ENCODE measurements at places on chromosomes 7 and 10.

- DNase-seq, result no peak
Observed at GRCh38 chr10:83929399-83929798, 209.9 kb upstream of the GHITM start.

DNA sequence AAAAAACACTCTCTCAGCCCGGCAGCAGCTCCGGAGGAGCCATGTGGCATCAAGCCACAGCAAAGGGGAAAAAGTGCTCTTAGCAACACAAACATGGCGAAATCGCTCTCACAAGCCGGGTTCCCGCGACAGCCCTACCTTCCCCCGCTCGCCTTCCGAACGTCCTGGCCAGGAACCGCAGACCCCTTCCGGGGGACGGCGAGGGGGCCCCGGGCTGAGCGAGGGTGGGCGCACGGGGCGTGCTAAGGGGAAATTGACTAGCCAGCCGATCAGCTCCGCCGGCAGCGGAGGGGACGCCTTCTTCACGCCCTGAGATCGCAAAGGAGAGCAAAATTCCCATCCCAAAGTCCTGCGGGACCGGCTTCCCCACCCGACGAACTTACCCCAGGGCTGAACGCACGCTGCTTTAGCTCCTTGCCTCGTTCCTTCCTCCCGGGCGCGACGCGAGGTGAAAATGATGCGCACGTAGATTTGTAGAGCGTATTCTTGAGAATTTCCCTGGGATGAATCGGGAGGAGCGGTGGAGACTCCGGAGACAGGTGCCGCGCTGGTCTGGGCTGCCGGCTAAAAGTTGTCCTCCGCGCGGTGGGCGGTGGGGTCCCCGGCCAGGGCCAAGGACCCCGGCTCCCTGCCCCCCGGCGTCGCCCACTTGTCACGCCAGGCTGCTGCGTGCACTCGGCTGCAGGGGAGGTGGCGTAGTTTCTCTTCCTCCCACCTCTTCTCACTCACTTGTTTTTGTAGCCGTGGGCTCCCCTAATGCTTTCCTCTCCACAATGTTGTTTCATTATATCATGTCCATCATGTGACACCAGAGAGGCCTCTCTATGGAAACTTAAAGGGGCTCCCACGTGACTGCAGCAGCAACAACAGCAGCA, 220.1 kb upstream of the MKLN1 start:
- peak; percentile 34 for DNase-seq

GRCh38 chr10:58094985-58095718, 172.5 kb downstream of the IPMK start:
- no peak for DNase-seq

DNA sequence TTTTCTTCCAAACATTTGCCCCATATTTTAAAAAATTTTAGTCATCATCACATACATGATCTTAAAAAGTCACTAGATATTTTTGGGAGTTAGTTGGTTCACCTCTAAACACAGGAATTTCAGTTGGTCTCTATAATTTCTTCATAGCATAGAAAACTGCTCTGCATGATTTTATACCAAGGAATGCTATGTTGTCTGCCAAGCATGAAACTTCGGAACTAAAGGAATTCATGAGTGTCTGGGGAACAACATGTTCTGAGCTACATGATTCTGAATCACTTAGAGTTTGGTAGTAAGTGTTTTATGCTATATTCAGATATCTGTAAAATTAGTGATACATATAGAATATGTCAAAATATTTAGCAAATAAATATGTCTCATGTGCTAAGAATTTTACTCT, 957.8 kb downstream of the GATA3 start:
- no peak for DNase-seq

DNA sequence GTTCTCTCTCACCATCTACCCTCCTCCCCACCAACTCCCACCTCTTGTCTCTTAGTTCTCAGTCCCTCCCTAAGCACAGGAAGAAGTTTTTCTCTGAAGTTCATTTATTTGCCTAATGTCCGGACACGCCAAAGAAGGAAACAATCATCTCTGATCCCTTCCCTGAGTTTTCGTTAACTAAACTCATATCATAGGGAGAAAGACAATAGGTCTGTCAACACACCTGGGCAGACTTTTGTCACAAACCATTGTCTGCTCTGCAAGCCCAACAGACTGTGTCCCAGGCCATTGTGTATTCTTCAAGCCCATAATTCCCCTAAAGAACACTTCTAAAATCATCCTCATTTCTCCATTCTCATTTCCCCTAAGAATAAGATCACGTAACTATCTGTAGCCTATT, 691.0 kb upstream of the MBL2 start:
- no peak for DNase-seq

- no peak for DNase-seq
Observed at GRCh38 chr10:97407211-97407951, 6.2 kb upstream of the RRP12 start.
